ENCODE measurements at places on chromosomes 13 and 19.

- DNase-seq, result peak; percentile 35
Measured at GRCh38 chr19:44653977-44654774, 10.5 kb downstream of the PVR start.

GRCh38 chr13:50222569-50223332 is 207.5 kb downstream of the KCNRG start:
- no peak for DNase-seq

DNA sequence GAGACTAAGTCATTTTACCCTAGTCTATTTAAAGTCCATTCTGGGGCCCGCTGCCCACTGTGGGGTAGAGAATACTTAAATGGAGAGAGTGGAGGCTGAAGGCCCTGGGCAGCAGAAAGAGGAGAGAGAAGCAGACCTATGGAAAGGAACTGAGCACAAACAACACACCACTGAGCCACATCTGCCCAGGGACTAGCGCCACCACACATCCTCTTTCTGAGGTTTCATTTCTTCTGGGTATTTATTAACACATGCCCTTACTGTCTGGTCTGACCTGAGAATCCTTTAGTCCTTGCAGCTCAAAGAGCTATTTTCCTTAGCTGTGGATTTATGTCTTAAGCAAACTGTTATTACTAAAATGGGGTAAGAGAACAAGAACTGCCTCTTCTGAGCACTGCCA is 154.0 kb downstream of the NALCN start:
- DNase-seq, result no peak

- no peak for DNase-seq
Measured at GRCh38 chr13:40439928-40440327, 226.5 kb downstream of the FOXO1 start.

DNA sequence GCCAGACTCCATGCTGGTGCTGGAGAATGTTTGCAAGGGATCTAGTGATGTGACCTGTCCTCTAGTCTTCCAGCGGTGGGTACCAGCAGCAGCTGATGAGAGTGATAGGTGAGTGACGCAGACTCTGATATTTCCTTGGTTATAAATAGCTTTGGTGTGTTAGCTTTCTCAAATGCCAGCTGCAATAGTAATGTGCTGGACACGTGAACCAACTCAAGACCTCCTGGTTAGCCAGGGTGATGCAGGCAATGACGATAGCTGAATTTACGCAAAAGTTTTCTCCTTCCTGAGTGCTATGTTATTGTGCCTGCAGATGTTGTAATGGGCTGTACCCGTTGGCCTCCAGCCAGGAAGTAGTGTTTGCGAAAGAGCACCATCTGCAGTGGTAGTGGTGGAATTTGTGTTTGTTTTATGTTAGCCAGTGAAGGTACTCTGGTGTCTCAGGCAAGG is 129.5 kb downstream of the CYSLTR2 start:
- DNase-seq, result no peak

All from GM12864 (cell line).